Right atrium auricular region (tissue), 2 donors: ENCODE measurements at places on chromosomes 3 and 15. TPM values are rescaled to one million over a fixed set of nuclear protein-coding genes. Genes with fewer than 3 reads are reported as not detected.

- H3K36me3 ChIP-seq = no peaks in the 10 kb centered on the region
- no peaks in the 10 kb centered on the region for H3K27me3 ChIP-seq
- H3K4me1 ChIP-seq = no peaks in the 10 kb centered on the region
- no peak overlapping the region for H3K4me3 ChIP-seq
Measured at GRCh38 chr15:88487178-88487795, 19.8 kb downstream of the MRPS11 start.

- H3K4me3 ChIP-seq = no peak overlapping the region
- H3K27me3 ChIP-seq = no peaks in the 10 kb centered on the region
- H3K36me3 ChIP-seq = no peaks in the 10 kb centered on the region
- H3K4me1 ChIP-seq = peaks cover 5% of the 10 kb centered on the region
- DNase-seq = no peak
Measured at GRCh38 chr15:80402339-80402738, 1.8 kb upstream of the ARNT2 start.

- no peak overlapping the region for H3K4me3 ChIP-seq
- peak overlapping the region; percentile 59 for H3K27ac ChIP-seq
- H3K27me3 ChIP-seq = no peaks in the 10 kb centered on the region
- H3K36me3 ChIP-seq = no peaks in the 10 kb centered on the region
Measured at GRCh38 chr3:42117175-42118008, 26.2 kb downstream of the TRAK1 start.

- H3K27me3 ChIP-seq = no peaks in the 10 kb centered on the region
- no peaks in the 10 kb centered on the region for H3K4me1 ChIP-seq
- no peak for DNase-seq
Measured at GRCh38 chr15:72511536-72511935, 37.4 kb downstream of the ARIH1 start.

SPATA12 gene
- not detected for total RNA-seq

SLC22A14 gene
- not detected for total RNA-seq

DNA sequence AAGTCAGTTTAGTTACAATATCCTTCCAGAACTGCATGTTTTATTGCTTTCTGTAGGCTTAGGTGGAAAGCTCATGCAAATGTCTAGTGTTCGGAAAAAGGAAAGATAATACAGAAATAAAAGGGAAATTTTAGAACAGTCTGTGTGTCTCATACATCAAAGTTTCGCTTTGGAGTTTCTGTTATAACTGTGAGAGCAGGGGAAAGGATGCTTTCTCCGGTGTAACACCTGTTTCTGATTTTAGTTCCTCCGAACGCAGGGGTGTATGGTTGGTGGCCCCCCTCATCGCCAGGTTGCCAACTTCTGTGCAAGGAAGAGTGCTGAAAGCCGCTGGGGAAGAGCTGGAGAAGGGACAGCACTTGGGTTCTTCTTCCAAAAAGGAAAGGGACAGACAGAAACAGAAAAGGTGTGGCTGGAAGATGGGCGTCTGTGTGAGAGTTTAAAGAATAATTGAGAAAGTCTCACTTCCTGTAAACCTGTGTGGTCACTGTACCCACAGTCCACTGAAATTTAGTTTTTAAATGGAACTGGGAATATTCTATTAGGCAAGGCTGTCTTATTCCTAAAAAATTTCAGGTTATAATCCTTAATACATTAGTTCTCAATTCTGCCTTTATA lies 6.7 kb downstream of the P2RY12 start:
- DNase-seq = no peak
- no peak overlapping the region for H3K27ac ChIP-seq
- no peaks in the 10 kb centered on the region for H3K36me3 ChIP-seq
- H3K27me3 ChIP-seq = no peaks in the 10 kb centered on the region
- no peak overlapping the region for H3K4me3 ChIP-seq

IQCF5 gene
- not detected for total RNA-seq

DNA sequence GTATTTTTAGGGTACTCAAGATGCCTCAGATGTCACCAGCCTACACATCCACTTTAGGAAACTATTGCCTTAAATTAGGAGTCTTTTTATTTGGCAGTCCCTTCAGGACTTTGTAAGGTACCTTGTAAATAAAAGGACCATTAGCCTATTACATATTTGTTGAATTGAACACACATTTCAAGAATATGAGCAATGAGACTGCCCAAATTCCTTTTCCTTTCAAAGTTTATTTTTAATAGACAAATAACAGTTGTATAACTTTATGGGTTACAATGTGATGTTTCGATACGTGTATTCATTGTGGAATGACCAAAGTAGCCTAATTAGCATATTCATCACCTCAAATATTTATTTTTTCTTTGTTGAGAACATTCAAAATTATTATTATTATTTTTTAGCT lies 176.7 kb upstream of the PDZRN3 start:
- H3K36me3 ChIP-seq = no peaks in the 10 kb centered on the region
- no peak for DNase-seq
- H3K27me3 ChIP-seq = no peaks in the 10 kb centered on the region
- peaks cover 10% of the 10 kb centered on the region for H3K4me1 ChIP-seq
- H3K4me3 ChIP-seq = no peak overlapping the region

DNA sequence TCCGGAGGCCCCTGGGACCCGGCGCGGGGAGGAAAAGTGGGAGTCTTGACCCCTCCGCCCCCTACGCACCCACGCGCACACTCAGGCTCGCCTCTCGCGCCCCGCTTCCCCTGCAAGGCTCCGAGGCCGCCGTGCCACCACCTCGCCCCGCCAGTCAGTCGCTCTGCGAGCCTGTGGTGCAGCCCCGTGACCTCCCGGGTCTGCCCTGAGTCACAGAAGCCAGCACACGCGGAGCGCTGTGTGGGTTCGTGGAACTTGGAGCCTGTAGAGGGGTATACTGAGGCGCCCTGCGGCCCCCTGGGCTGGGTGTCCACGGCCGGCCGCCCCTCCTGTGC lies 380 bp upstream of the ALS2CL start:
- H3K27ac ChIP-seq = peak overlapping the region; percentile 88
- H3K4me1 ChIP-seq = peaks cover 76% of the 10 kb centered on the region
- peak overlapping the region; percentile 66 for H3K4me3 ChIP-seq
- H3K27me3 ChIP-seq = no peaks in the 10 kb centered on the region
- no peak for DNase-seq

- H3K4me1 ChIP-seq = no peaks in the 10 kb centered on the region
Measured at GRCh38 chr3:80688814-80689213, 921.0 kb upstream of the ROBO1 start.

EFL1 gene
- 14.2 TPM for total RNA-seq

DNA sequence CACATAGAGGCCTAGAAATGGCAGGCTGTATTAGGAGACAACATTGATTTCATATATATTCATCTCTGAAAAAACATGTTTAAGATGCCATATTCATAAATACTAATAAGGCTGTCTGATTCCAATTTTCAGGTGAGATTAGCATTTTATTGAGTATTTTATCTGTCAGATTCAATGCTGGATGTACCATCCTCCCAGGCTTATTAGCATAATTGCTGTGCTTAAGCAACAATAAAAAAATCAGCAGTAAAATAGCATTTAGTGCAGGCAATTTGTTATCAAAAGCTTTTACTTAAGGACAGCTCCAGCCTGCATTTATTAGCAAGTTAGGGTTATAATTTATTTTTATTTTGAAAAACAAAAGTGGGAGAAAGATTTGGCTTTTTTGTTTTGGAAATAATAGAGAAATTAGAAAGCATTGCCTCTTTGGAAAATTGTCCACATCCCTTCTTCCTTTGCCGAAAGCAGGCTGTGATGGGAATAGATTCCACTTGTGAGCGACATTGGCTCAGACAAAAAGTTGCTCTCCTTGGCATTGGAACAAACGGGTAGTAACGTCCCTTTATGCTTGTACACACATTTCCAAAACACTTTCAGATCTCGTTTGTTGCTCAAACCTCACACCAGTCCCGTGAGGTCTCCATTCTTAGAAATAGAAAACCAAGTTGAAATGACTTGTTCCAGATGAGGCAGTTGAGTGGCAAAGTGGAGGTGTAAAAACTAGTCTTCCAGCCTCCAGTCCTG lies 134.0 kb downstream of the LPP start:
- DNase-seq = no peak
- no peaks in the 10 kb centered on the region for H3K36me3 ChIP-seq
- H3K27ac ChIP-seq = peak overlapping the region; percentile 75
- H3K4me3 ChIP-seq = no peak overlapping the region
- H3K27me3 ChIP-seq = no peaks in the 10 kb centered on the region

DNA sequence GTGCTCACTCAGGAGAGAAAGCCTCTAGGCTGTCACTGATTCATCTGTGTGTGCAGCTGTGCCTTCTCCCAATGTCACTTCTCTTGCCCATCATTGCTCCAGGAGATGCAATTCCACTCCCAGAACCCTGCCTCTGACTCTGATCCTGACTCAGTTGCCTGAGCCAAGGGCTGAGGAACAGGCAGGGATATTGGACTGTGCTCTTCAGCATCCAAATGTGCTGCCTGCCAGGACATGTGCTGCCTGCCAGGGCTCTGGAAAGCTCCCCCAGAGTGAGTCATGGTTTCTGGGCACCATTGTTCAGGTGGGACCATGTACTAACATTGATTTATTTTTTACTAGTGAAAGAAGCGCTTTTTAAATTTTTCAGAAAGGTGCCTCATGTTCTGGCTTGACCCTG lies 71.0 kb downstream of the TRIM42 start:
- no peaks in the 10 kb centered on the region for H3K27me3 ChIP-seq
- no peaks in the 10 kb centered on the region for H3K4me1 ChIP-seq
- H3K36me3 ChIP-seq = no peaks in the 10 kb centered on the region
- DNase-seq = no peak

- no peak overlapping the region for H3K4me3 ChIP-seq
- H3K36me3 ChIP-seq = no peaks in the 10 kb centered on the region
- H3K27ac ChIP-seq = no peak overlapping the region
- H3K4me1 ChIP-seq = no peaks in the 10 kb centered on the region
Measured at GRCh38 chr3:105456017-105456416, 89.3 kb downstream of the ALCAM start.

TP63 gene
- 0.30 TPM for total RNA-seq

DNA sequence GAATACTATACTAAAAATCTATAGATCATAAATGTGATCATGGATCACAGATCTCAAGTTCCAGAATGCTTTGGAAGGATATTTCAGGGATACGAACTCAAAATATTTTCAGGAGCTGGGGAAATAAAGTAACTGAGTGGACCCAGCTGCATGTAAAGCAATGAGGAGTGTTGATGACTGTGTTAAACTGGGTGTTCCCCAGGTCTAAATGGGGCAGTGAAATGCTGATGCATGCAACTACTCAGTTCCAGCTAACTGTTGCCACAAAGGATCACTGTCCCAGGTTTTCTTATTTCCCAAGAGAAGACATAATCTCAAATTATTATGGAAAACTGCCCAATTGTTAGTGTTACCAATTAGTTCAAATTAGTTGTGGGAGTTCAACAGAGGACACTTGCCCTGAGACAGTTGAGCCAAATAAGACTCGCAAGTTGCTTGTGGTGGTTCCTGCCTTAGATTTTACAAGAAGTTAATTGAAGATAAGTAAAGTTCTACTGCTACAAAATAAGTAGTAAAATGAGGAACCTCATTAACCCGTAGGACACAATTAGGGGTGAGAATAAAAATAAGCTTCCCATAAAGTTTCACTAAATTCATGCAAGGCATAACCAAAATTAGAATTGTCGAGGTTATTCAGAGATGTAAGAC lies 66.3 kb upstream of the IL12A start:
- no peak for DNase-seq
- no peaks in the 10 kb centered on the region for H3K4me1 ChIP-seq
- no peaks in the 10 kb centered on the region for H3K27me3 ChIP-seq
- H3K27ac ChIP-seq = no peak overlapping the region

CCDC33 gene
- total RNA-seq = not detected

DNA sequence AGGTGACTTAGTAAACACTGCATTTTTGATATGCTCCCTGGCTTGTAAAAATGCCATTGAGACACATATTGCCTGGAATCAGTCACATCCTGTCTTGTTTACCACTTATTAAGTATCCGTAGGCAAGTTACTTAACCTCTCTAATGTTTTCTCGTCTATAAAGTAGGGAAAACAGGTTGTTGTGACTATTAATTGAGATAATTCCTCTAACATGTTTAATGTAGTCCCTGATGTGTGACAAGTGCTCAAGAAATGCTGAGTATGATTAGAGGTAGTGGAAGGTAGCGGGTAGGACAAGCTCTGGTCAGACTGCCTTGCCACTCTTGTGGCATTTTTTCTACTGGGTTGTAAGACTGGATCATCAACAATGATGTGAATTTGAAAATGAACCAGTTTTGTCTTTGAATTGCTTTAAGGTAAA lies 54.1 kb downstream of the NFKBIZ start:
- H3K27me3 ChIP-seq = no peaks in the 10 kb centered on the region
- no peak for DNase-seq
- no peaks in the 10 kb centered on the region for H3K4me1 ChIP-seq
- no peak overlapping the region for H3K4me3 ChIP-seq
- H3K27ac ChIP-seq = no peak overlapping the region

ZNF710 gene
- 5.2 TPM for total RNA-seq

GPR27 gene
- 0.98 TPM for total RNA-seq

DNA sequence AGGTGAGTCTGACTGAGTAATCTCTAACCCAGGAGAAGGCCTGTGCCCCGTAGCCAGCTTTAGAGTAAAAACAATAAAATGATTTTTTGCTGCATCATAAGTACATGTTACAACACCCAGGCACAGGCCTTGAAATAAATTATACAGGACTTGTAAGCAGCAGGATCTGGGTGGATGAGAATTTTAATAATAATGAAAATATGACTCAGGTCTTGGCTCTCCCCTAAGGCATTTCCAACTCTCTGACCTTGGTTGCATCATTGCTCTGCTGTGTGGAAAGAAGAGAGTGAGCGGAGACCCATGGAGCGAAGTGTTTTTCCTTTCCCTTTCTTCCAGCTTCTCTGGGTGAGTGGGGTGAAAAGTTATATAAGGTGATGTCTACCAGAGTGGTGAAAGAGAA lies 44.6 kb downstream of the EOMES start:
- H3K4me3 ChIP-seq = no peak overlapping the region
- H3K27me3 ChIP-seq = no peaks in the 10 kb centered on the region

DNA sequence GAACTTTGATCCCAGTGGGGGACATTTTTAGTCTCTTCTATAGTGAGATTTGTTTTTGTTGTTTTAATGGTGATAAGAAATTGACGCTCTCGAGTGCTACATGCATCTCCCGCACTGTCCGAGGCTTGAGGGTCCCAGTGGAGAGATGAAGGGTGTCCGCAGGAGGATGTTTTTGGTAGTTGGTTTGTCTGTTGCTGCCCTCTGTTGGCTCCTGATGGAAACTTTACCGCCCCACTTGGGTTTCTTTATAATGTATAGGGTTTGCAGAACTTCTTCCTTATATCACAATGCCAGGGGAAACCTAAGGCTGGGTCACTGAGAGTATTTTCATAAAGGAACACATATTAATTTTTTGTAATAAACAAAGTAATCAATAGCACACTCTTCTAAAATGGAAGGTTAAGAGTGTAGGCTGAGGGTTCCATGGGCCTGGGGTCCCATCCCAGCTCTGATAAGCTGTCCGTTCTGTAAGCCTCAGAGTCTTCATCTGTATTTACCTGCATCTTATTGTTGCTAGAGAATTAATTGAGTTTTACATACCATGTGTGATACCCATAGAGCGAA lies 185.3 kb upstream of the FEZF2 start:
- H3K27ac ChIP-seq = no peak overlapping the region
- no peak for DNase-seq
- peaks cover 5% of the 10 kb centered on the region for H3K4me1 ChIP-seq
- no peaks in the 10 kb centered on the region for H3K36me3 ChIP-seq
- H3K27me3 ChIP-seq = no peaks in the 10 kb centered on the region

LRRC31 gene
- not detected for total RNA-seq

- peaks cover 28% of the 10 kb centered on the region for H3K4me1 ChIP-seq
- no peak for DNase-seq
- no peak overlapping the region for H3K4me3 ChIP-seq
- no peaks in the 10 kb centered on the region for H3K27me3 ChIP-seq
- H3K27ac ChIP-seq = peak overlapping the region; percentile 62
- no peaks in the 10 kb centered on the region for H3K36me3 ChIP-seq
Measured at GRCh38 chr3:150062492-150062891, 91.8 kb upstream of the PFN2 start.

GRCh38 chr3:144810160-144810559 lies 838.5 kb downstream of the DIPK2A start:
- DNase-seq = no peak
- no peaks in the 10 kb centered on the region for H3K27me3 ChIP-seq
- no peak overlapping the region for H3K27ac ChIP-seq
- H3K4me3 ChIP-seq = no peak overlapping the region
- H3K36me3 ChIP-seq = no peaks in the 10 kb centered on the region

MOBP gene
- total RNA-seq = not detected
